NCI-H446 (cell line): ENCODE measurements at places on chromosomes 3 and 15.

GRCh38 chr3:146626403-146627122, 21.4 kb upstream of the PLSCR5 start:
- DNase-seq, result peak; percentile 30

DNA sequence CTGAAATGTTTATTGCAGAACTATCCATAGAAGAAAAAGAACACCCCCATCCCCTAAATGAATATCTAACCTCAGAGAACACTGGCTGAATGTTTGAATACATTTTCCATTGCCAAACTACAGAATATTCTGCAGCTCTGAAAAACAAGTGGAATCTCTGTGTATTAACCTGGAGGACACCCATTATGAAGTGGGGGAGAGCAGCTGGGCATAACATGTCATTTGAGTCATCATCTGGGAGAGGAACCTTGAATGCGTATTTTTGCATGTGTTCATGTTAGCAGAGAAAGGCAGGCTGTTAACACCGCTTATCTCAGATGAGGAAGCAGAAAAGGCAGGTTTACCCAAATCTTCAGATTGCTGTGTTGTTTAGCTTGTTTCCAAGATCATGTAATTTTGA, 31.5 kb downstream of the ESYT3 start:
- DNase-seq, result no peak

DNA sequence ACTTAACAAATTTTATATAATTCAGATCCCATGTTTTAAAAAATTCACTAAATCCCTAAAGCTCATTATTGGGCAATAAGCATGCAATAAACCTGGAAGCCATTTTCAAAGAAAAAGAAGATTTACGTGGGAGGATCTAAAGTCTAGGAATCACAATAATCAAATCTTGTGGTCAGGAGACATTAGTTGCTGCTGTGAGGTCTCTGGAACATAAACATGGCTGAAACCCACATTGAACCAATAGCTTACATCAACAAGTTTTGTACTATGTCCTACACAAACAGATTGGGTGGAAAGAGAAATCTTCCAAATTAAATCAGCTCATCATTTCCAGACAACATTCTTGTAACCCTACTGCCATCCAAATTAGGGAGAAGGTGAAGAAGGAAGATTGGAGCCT, 121.9 kb upstream of the EPHA3 start:
- no peak for DNase-seq

GRCh38 chr15:74549816-74550215, 8.8 kb downstream of the ARID3B start:
- DNase-seq, result no peak

DNA sequence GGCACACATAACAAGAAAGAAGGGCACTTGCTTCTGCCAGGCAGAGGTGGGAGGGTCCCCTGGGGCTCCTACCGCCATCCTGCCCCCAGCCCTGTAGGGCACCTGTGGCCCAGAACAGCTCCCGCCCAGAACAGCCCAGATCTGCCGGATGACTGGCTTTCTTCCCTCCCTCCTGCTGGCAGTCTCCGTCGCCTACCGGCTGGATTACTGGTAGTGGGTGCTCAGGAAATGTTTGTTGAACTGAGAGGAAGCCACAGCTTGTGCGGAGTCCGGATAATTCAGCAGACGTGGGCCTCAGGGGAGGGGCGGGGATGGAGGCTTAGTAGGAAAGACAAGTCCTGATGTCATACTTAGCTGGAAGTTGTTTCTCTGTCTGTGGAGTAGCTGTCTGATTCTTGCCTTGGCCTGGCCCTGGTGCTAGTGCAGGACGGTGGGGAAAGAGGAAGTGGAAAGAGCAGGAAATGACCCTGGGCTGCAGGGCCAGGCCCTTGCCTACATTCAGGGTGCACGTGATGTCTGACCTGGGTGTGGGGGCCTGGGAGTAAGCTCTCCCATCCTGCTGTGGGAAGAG, 6.7 kb downstream of the CCDC9B start:
- no peak for DNase-seq

- DNase-seq, result no peak
Observed at GRCh38 chr15:101357333-101357732, 62.3 kb upstream of the SNRPA1 start.

- no peak for DNase-seq
Observed at GRCh38 chr15:50996641-50997040, 88.2 kb downstream of the AP4E1 start.

DNA sequence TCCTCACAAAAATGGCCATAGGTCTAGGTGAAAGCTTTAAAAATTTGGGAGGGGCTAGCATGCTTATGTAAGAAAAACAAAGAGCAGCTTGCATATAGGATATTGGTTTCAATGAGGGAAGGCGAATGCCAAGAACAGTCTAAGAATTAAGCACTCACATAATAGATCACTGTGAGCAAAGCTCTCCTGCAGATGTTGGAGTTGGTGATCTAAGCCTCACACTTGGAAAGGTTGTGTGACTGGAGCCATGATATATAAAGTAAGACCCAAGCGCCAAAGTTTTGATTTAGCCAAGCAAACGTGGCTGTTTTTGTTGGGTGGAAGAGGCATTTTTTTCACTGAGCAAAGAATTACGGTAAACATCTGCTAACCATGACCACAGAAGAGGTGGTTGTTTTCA, 237.5 kb downstream of the FOXP1 start:
- no peak for DNase-seq

GRCh38 chr3:150810641-150811040, 47.7 kb upstream of the SIAH2 start:
- no peak for DNase-seq

DNA sequence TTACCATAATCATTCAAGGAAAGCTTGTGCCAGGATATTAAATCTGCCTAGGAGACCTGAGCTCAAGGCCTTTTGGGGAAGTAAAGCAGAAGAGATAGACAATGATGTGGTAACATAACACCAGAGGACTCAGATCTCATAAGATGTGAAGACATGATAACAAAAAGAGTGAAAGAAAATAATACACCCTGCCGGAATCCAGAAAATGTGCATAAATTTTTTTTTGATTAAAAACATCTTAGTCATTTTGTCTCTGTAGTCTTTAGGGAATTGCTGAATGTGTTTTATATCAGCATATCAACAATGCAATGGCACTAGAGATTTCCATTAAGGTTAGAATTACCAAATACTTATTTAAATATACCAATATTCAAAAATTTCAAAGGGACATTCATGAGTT, 326.8 kb upstream of the ROBO1 start:
- no peak for DNase-seq

GRCh38 chr15:27935328-27935727, 163.8 kb downstream of the OCA2 start:
- DNase-seq, result no peak

- no peak for DNase-seq
Observed at GRCh38 chr3:2967871-2968270, 142.3 kb downstream of the IL5RA start.

- no peak for DNase-seq
Observed at GRCh38 chr15:47618241-47618640, 99.1 kb upstream of the SEMA6D start.

GRCh38 chr3:141632779-141633374, 105.2 kb upstream of the RNF7 start:
- no peak for DNase-seq

GRCh38 chr3:179069762-179070390, 1.7 kb downstream of the ZMAT3 start:
- DNase-seq, result no peak
